CD4-positive, alpha-beta memory T cell (primary cell): ENCODE measurements at places on chromosomes 7 and 10. TPM values are rescaled to one million over a fixed set of nuclear protein-coding genes. Genes with fewer than 3 reads are reported as not detected.

- no peak for DNase-seq
- H3K27me3 ChIP-seq: no peaks in the 10 kb centered on the region
- no peaks in the 10 kb centered on the region for H3K36me3 ChIP-seq
- H3K27ac ChIP-seq: no peak overlapping the region
Observed at GRCh38 chr10:60735244-60735643, 43.0 kb upstream of the CDK1 start.

DNA sequence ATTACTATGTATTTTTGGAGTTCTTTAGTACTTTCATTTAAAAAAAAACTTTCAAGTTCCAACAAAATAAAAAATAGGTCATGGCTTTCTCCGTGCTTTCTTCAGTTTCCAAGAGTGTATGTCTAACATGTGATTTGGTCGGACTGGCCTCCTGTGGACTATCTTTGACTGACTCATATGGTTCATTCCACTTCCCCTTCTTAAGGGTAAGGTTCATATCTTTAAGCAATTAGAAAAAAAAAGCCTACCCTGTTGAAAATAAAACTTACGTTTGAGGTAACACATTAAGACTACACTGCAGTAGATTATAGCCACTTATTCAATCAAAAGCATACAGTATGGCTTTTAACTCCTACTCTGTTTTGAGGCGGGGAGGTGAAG is 112.8 kb upstream of the AHR start:
- DNase-seq: no peak
- H3K27ac ChIP-seq: no peak overlapping the region
- H3K4me1 ChIP-seq: peaks cover 11% of the 10 kb centered on the region
- H3K36me3 ChIP-seq: no peaks in the 10 kb centered on the region
- no peak overlapping the region for H3K4me3 ChIP-seq

- no peaks in the 10 kb centered on the region for H3K27me3 ChIP-seq
- no peaks in the 10 kb centered on the region for H3K4me1 ChIP-seq
- no peaks in the 10 kb centered on the region for H3K36me3 ChIP-seq
- no peak for DNase-seq
- H3K4me3 ChIP-seq: no peak overlapping the region
Observed at GRCh38 chr7:37901890-37902524, 14.6 kb downstream of the SFRP4 start.

CLCN1 gene
- total RNA-seq: not detected

RGS10 gene
- total RNA-seq: 115 TPM

ACTA2 gene
- total RNA-seq: 13.2 TPM

DNA sequence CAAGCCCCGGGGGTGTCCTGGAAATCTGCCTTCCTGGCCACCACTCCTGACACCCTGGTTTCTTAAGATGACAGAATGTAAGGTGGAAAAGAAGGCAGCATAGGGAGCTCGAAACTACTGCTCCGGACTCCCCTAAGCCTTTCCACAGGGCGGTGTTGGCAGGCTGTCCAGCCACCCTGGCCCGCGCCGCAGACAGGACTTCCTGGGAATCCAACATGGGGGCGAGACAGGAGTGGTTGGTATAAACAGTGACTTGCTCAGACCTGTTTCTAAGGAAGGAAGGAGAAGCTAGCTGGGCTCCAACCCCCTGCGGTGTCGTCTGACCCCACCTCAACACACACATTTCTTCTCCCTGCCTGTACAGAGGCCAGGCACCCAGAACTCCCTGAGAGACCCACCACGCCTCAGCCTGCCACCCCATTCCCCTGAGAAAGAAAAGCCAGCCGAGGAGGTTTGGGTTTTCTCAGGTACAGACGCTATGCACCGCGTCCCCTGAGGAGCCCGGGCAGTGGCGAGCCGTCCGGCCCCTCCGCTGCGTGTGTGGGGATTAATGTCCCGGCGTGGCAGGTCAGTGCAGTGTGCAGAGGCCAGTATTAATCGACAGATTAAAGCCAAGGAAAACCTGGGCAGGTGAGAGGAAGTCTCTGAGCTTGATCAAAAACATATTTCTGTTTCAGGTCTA is 349.6 kb upstream of the MKI67 start:
- no peaks in the 10 kb centered on the region for H3K36me3 ChIP-seq
- H3K4me1 ChIP-seq: no peaks in the 10 kb centered on the region
- peaks cover 4% of the 10 kb centered on the region for H3K27me3 ChIP-seq
- H3K4me3 ChIP-seq: no peak overlapping the region

GRCh38 chr7:94997547-94997946 is 90.2 kb downstream of the PPP1R9A start:
- H3K4me3 ChIP-seq: no peak overlapping the region
- DNase-seq: no peak
- H3K27ac ChIP-seq: no peak overlapping the region
- H3K36me3 ChIP-seq: no peaks in the 10 kb centered on the region
- no peaks in the 10 kb centered on the region for H3K4me1 ChIP-seq
- no peaks in the 10 kb centered on the region for H3K27me3 ChIP-seq
